Glutamatergic neuron (in vitro differentiated cells): ENCODE measurements at places on chromosomes 2 and 18. TPM values are rescaled to one million over a fixed set of nuclear protein-coding genes. Genes with fewer than 3 reads are reported as not detected.

SPEG gene
- total RNA-seq, result 92.9 TPM

- H3K4me3 ChIP-seq, result no peak overlapping the region
- H3K27ac ChIP-seq, result no peak overlapping the region
- DNase-seq, result no peak
- peaks cover 3% of the 10 kb centered on the region for H3K27me3 ChIP-seq
- no peaks in the 10 kb centered on the region for H3K36me3 ChIP-seq
Observed at GRCh38 chr2:68832233-68832869, 38.8 kb downstream of the BMP10 start.

DNA sequence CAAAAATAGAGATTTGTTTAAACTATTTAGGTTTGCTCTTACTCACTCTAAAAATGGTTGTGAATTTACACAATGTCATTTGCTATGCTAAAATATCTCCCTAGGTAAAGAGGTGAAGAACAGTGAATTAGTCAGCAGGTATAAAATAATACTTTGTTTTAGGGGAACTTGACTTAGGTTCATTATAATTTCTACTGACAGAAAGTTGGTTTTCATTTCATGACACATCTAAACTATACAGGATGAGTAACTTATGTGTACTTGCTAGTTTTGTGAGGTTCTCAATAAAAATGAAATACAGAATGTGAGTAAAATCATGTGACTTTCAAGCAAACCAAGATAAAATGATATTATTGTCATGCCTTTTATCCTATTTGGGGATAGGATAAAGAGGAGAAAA, 66.0 kb downstream of the DIS3L2 start:
- peaks cover 4% of the 10 kb centered on the region for H3K36me3 ChIP-seq
- peaks cover 36% of the 10 kb centered on the region for H3K4me1 ChIP-seq

GRCh38 chr2:98569197-98569793, 39.0 kb downstream of the COA5 start:
- H3K27me3 ChIP-seq, result peaks cover 10% of the 10 kb centered on the region
- no peak overlapping the region for H3K27ac ChIP-seq
- H3K4me3 ChIP-seq, result no peak overlapping the region
- H3K4me1 ChIP-seq, result no peaks in the 10 kb centered on the region
- H3K36me3 ChIP-seq, result peaks cover 14% of the 10 kb centered on the region

GRCh38 chr2:221482666-221483455, 89.2 kb downstream of the EPHA4 start:
- H3K36me3 ChIP-seq, result no peaks in the 10 kb centered on the region
- no peak overlapping the region for H3K27ac ChIP-seq
- no peaks in the 10 kb centered on the region for H3K4me1 ChIP-seq

DNA sequence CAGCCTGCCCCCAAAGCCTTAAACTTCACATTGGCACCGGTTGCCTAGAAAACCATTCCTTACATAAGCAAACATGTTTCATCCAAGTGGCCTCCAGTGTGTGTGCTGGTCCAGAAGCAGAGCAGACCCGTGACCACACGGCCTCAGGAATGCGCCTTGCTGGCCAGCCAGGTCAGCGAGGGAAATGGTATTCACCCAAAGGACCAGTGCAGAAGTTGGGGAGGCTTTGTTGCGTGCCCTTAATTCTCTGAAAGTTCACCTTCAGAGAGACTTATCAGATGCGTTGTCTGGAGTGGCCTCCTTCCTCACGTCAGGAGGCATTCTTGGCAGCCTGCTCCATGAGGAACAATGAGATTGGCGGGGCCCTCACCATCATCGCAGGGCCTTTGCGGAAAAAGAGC, 25.9 kb downstream of the NRP2 start:
- peaks cover 11% of the 10 kb centered on the region for H3K36me3 ChIP-seq
- H3K4me3 ChIP-seq, result no peak overlapping the region
- no peak for DNase-seq
- peaks cover 21% of the 10 kb centered on the region for H3K4me1 ChIP-seq
- H3K27me3 ChIP-seq, result no peaks in the 10 kb centered on the region

DSG2 gene
- 8.2 TPM for total RNA-seq

ANKRD12 gene
- 41.6 TPM for total RNA-seq

DNA sequence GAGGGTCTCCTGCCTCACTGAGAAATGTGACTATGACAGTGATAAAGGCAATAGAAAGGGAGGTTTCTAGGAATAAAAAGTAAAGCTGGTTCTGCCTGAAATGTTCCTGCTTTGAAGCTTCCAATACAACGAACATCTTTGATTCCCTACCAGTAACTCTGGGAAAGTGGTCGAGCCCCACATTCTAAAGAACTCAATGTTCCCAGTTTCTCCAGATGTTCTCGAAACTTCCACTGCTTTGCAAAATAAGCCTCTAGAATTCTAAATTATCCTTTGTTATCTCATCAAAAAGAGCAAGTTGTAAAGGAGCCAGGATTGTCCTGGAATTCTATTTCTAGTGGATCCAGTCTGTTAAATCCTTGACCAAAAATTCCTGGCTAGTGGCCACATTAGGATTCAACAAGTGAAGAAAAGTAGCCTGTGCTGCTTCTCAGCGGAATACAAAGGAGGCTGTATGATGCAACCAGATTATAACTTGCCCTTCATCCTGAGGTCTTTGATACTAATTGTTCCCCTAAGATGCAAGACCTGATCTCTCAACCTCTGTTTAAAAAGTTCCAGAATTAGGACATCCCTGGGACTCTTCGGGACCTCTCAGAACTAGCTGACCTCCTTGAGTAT, 8.4 kb downstream of the SCN7A start:
- no peaks in the 10 kb centered on the region for H3K27me3 ChIP-seq
- no peaks in the 10 kb centered on the region for H3K4me1 ChIP-seq
- DNase-seq, result no peak
- no peak overlapping the region for H3K27ac ChIP-seq
- H3K4me3 ChIP-seq, result no peak overlapping the region

DNA sequence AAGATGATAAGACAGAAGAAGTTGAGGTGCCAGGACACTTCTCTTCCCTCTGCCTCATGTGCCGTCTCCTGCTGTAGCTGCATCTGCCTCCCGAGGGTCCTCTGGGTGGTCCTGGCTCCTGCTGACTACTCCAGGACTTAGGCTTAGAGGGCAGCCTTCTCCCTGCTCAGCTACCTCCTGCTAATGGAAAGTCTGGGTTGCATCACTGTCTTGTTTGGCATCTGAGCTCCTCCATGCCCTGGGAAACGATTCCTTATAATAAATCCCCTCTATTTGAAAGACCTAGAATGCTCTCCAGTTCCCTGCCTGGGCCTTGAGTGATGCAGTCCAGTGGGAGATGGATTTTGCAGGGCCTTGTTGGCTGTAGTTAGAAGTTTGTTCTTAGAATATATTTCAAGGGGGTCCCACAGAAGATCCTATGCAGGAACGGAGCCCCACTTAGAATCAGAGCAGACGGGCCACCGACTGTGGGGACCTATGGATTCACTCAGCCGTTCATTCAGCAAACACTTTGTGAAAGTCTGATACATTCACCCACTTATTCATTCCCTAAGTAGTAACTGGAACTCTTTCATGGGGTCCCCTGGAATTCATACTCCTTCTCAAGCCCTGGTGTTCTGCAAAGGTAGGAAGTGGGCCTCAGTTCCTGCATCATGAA, 269.8 kb upstream of the HDAC4 start:
- peaks cover 14% of the 10 kb centered on the region for H3K4me1 ChIP-seq
- no peak for DNase-seq
- H3K27ac ChIP-seq, result no peak overlapping the region
- H3K4me3 ChIP-seq, result no peak overlapping the region

- no peaks in the 10 kb centered on the region for H3K27me3 ChIP-seq
- no peaks in the 10 kb centered on the region for H3K36me3 ChIP-seq
- no peaks in the 10 kb centered on the region for H3K4me1 ChIP-seq
Observed at GRCh38 chr18:12470382-12471075, 62.8 kb downstream of the PRELID3A start.

ACTR3 gene
- total RNA-seq, result 154 TPM
